ENCODE measurements at places on chromosomes 3 and 15. TPM values are rescaled to one million over a fixed set of nuclear protein-coding genes. Genes with fewer than 3 reads are reported as not detected.
A peak's percentile ranks its signal among the peaks of the same experiment; 100 is the strongest.

Gene ERICH6
- not detected for total RNA-seq

Gene TOPBP1
- 57.1 TPM for total RNA-seq

Gene AADAC
- 0.57 TPM for total RNA-seq

Gene ENTPD3
- not detected for total RNA-seq

- DNase-seq, result no peak
Measured at GRCh38 chr15:85097725-85098124, 116.1 kb downstream of the PDE8A start.

GRCh38 chr3:14265246-14265962, 86.8 kb downstream of the LSM3 start:
- peak; percentile 52 for DNase-seq

GRCh38 chr3:52834871-52835501, at the start of gene MUSTN1:
MUSTN1 (minus strand) TSS chr3:52835019; CDS start chr3:52834948, 71 bp downstream.
- peak; percentile 31 for DNase-seq

DNA sequence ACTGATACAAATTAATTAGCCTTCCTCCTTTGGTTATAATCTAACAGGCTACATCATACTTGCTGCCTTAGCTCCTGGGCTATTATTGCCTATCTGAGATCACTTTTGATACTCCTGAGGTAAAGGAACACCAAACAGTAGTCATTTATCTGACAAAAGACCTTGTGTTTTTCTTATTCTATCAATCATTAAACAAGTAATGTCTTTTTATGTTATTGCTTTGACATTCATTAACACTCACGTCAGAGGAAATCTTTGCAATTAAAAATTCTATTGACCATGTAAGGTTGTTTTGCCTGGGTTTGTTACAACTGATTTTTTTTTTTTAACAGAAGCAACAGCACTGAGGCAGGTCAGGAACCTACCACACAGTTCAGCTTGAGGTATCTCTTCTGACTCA, 366.3 kb downstream of the MECOM start:
- no peak for DNase-seq

- no peak for DNase-seq
Measured at GRCh38 chr3:66344391-66344811, 123.6 kb downstream of the SLC25A26 start.

- no peak for DNase-seq
Measured at GRCh38 chr3:180881065-180881801, 31.2 kb upstream of the FXR1 start.

- DNase-seq, result no peak
Measured at GRCh38 chr3:177746337-177746933, 549.2 kb upstream of the TBL1XR1 start.

DNA sequence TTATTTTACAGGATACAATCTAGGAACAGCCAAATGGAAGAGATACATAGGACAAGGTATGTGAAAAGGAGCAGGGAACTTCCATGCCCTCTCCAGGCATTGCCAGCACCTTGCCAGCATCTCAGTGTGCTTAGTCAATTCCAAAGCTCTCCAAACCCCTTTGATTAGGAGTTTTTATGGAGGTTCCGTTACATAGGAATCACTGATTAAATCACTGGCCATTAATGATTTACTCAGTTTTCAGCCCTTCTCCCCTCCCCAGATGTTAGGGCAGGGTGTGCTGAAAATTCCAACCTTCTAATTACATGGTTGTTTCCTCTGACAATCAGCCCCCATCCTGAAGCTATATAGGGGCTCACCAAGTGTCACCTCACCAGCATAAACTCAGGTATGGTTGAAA, 11.5 kb downstream of the MYLK start:
- DNase-seq, result no peak

DNA sequence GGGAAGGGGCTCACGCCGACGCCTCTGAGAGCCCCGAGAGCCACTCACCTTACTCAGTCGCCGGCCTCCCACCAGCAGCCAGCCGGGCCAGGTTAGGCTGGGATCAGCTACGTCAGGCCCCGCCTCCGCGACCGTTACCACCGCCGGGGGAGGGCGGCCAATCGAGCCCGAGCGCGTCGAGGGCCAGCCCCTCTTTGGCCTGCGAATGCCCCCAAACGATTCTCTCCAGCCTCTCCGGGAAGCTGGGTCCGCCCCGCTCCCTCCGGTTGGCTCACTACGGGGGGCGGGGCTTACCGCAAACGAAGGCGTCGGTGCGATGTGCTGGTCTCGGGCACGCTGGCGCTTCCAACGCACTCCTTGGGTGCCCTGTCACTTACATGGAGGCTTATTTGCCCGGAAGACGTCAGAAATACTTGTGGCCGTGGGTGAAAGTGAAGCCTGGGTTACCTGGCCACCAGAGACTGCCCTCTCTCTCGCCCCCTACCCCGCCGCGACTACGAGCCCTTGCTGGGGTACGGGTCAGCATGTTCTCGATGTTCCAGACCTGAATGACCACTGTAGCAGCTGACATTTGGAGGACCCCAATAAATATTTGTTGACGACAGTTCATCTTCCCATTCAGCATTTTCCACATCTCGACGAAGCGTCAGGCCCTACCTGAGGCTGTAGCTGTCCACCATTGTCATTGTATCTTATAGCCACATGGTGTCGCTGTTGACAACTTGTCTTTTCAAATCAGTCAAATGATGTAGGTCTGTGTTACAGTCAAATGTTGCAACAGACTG, at the start of gene CEP70:
TSS of gene CEP70 (minus strand) at position 111 of the 785 bp plus-strand sequence. CDS start 21,333 bp downstream, outside the sequence.
- peak; percentile 96 for DNase-seq

DNA sequence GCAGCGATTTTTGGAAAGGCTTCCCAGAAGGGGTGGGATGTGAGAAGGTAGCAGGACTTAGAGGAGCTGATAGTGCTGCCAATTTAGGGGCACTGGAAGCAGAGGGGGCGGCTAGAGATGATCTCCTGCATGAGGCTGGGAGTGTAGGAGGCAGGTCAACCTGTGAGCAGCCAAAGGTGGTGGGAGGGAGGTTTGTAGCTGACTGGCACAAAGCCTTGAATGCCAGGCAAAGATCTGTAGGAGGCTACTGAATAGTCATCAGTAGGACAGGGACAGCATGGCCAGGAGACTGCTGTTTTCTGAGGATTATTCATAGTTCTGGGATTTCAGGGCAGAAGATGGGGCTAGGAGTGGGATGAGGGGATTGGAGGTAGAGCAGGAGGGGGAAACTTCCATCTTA, 2.2 kb downstream of the SCAMP5 start:
- DNase-seq, result no peak

DNA sequence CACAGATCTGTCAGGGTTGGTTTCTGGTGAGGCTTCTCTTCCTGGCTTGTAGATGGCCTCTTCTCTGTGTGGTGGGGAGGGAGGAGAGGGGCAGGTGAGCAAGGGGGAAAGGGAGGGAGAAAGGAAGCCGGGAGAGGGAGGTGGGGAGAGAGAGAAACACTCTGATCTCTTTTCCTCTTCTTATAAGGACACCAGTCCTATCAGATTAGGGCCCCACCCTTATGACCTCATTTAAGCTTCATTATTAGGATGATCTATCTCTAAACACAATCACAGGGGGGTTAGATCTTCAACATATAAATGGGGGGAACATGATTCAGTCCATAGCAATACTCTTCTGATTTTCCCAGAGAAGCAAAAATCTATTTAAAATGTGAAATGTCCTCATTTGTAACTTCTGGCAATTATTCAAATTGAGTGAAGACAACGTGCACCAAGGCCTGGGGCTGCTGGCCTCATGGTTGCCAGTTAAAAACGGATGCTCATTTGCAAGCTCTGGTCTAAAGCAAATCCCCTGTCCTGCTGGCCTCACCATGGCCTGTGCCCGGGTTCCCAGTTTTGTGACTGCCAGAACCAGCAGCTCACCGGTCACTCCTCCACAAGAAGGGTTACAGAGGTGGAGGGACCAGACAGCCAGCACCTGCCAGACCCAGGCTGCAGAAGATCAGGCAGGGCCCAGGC, 8.3 kb downstream of the POMGNT2 start:
- DNase-seq, result no peak

DNA sequence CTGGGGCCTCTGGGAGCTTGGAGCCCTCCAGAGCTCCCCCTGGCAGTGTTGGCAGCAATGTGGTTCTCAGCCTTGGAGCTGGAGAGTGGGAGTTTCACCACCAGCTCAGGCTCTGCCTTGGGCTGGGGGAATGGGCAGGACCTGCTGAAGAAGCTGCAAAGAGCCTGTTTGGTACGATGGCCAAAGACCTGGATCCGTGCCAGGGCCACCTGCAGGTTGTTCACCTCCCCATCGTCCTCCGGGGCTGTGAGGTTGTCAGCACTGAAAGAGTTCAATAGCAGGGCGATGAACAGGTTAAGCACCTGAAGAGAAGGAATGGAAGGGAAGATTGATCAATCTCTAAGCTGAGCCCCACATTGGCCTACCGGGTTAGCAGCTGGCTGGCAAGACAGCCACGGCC, 77.3 kb upstream of the SCN5A start:
- DNase-seq, result no peak

GRCh38 chr3:77536038-77536775, 496.3 kb downstream of the ROBO2 start:
- no peak for DNase-seq

GRCh38 chr3:13025090-13025489, 48.1 kb downstream of the IQSEC1 start:
- DNase-seq, result no peak

- no peak for DNase-seq
Measured at GRCh38 chr3:31253782-31254181, 278.9 kb upstream of the STT3B start.
